ENCODE measurements at places on chromosomes 6 and 20.

GRCh38 chr6:138307352-138307751, 70.4 kb upstream of the SMIM28 start:
- no peak for DNase-seq

DNA sequence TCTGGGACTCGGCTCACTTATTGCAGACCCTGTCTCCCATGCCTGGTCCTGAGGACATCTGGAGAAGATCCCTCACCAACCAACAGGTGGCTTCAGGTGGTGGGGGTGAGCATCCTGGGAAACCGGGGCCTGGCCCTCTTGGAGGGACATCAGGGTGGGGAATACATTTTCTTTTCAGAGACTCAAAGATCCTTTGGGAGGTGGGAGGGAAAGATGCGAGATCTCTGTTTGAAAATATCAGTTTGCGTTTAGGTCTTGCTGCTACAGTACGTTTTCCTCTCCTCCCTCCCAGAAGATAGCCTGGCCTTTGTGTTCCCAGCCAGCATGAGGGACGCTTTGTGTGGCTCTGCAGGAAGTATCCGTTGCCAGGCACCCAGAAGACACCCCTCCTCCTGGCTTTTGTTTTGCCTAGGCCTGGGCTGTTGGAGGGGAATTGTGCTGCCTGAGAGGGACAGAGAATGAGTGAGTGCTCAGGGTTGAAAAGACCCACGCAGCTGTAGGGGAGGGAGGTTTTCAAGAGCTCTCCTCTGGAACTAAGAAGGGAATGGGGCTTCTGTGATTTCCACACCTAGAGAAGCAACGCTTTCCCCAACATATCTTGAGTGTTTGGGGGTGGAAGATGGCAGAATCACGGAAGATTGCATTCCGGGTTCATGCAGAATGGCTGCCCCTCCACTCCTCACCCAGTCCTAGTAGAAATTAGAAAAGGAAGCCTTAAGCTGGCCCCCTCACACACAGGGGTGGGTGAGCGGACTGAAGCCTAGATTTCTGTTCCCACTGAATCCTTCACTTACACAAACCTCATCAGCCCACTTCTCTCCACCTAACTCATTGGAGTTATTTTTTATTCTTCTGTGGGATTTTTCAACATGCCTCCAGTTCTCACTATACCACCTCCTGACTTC, 22.0 kb upstream of the SLC2A12 start:
- no peak for DNase-seq

DNA sequence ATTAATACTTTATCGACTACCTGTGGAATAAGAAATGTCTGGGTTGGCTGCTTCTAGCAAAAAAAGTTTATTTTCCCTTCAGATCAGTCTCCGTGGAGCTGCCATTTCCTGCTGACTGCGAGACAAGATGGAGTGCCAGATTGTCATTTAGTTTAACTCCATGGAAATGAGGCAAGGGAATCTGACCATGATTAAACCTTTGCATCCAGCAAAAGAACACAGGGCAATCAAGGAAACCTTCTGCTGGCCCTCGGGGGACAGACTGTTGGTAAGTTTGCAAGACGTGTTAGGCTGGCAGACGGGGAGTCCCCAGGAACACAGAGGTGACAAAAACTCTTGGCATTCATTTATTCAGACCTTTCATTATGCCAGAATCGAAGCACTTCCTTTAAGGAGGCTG, 52.2 kb upstream of the SPACA1 start:
- DNase-seq: no peak

DNA sequence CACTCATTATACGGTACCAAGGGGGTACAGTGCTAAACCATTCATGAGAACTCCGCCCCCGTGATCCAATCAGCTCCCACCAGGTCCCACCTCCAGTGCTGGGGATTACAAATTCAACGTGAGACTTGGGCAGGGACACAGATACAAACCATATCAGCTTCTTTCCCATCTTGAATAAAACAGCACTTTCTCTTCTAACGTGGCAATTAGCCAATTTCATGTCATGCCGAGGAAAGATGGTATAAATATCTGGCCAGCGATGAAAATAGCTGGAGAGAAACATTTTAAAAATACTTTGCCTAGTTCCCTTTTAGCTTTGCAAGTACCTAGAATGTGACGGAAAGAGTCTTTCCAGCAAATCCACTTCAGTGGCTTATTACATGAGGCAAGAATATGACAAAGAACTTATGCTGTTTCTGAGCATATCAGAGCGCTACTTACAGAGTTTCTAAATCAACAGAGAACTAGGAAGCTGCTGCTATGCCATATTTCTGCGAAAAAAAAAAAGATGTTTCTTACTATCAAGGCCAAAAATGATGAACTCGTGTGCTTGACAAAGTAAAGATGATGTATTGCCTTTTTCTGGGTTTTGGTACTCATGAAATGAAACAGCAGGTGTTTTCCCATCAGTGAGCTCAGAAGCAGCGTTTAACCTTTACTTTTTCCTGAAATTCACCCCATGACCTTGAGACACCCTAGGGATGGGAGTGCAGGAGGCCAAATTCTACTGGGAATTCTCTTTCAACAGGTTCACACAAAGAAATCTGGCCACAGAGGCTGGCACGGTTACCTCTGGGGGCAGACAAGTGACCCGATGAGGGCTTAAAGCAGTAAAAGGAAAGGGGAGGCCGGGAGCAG, 37.9 kb downstream of the AGPAT4 start:
- DNase-seq: no peak

DNA sequence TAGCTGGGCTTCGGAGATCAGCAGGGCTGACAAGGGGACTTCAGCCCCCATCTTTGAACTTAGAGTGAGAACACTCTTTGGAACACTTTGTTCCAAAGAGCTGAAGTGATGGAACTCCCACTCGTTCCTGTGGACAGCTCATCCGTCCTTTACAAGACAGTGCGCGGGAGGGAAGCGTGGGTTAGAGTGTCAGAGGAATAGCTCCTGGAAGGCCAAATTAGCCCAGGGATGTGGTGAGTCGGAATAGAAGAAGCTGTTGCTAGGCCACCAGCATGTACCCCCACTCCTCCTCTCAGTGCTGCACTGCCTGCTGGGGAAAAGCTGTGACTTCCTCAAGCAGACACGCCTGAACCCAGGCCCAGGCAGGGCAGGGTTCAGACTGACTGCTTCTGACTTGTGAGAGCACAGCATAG, 1.7 kb downstream of the SDCBP2 start:
- DNase-seq: no peak

GRCh38 chr6:104603108-104603745, 256.5 kb downstream of the HACE1 start:
- no peak for DNase-seq

GRCh38 chr6:36873612-36874442, 776 bp downstream of the PPIL1 start:
- DNase-seq: no peak

GRCh38 chr6:160962835-160963623, 28.5 kb upstream of the MAP3K4 start:
- no peak for DNase-seq

DNA sequence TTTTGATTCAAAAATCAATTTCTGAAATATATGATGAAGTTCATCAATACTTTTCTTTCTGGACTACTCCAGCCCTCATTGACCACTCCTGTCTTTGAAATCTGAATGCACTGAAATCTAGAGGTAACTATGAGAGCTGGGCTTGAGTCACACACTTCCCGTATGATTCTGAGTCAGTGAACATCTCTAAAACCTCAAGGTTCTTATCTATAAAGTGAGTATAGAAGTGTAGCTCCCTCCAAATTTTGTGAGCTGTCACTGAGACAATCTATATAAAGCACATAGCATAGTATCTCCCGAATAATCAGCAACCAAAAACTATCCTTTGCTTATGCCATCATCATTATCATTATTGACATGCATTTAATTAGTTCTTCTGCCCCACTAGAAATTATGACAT, 182.4 kb downstream of the TSHZ2 start:
- no peak for DNase-seq

DNA sequence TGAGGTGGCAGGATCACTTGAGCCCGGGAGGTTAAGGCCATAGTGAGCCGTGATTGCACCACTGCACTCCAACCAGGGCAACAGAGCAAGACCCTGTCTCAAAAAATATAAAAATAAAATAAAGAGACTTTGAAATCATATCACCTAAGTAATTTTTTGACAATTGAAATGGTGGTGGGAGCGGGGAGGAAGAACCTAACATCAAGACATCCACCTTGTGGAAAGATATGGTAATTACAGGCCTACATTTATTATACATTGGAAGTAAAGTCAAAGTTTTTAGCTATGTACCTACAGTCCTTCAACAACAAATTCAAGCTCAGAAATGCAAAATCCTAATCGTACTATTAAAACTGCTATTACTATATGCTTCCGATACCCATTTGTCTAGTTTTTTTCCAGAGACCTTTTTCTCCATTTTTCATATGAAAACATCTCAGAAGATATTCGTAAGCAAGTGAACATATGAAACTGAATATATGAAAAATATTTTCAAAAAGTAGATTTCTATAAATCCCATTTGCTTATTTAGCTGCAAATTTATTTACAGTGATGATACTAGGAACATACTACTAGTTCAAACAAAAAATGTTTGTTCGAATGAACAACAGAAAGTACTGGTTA, 83.3 kb downstream of the SYCP2 start:
- DNase-seq: no peak

- DNase-seq: no peak
Observed at GRCh38 chr20:21102603-21103311, 3.4 kb downstream of the LINC00237 start.

GRCh38 chr6:152142105-152142504, 334.6 kb downstream of the ESR1 start:
- no peak for DNase-seq
